ENCODE measurements at places on chromosomes 12 and 14.

- H3K27ac ChIP-seq, result no peak overlapping the region
- H3K4me1 ChIP-seq, result peaks cover 16% of the 10 kb centered on the region
- DNase-seq, result no peak
- H3K4me3 ChIP-seq, result no peak overlapping the region
These were observed 15.9 kb downstream of the GOLGA3 start for GRCh38 chr12:132812631-132813305.

- no peak overlapping the region for H3K27ac ChIP-seq
- no peaks in the 10 kb centered on the region for H3K27me3 ChIP-seq
- no peak for DNase-seq
- no peaks in the 10 kb centered on the region for H3K4me1 ChIP-seq
- no peak overlapping the region for H3K4me3 ChIP-seq
- H3K36me3 ChIP-seq, result no peaks in the 10 kb centered on the region
These were observed 54.3 kb downstream of the MOK start for GRCh38 chr14:102250636-102251035.

GRCh38 chr12:1539135-1539534 lies 55.2 kb downstream of the FBXL14 start:
- no peak overlapping the region for H3K4me3 ChIP-seq
- peaks cover 53% of the 10 kb centered on the region for H3K27me3 ChIP-seq
- peaks cover 3% of the 10 kb centered on the region for H3K4me1 ChIP-seq
- no peak for DNase-seq
- H3K36me3 ChIP-seq, result no peaks in the 10 kb centered on the region

GRCh38 chr12:121017966-121018491 lies 1.7 kb upstream of the C12orf43 start:
- no peak for DNase-seq
- no peak overlapping the region for H3K27ac ChIP-seq
- H3K4me3 ChIP-seq, result no peak overlapping the region
- peaks cover 19% of the 10 kb centered on the region for H3K4me1 ChIP-seq
- H3K27me3 ChIP-seq, result no peaks in the 10 kb centered on the region

GRCh38 chr12:39441963-39442830 lies 723 bp downstream of the KIF21A start:
- H3K27ac ChIP-seq, result peak overlapping the region; percentile 85
- H3K27me3 ChIP-seq, result no peaks in the 10 kb centered on the region
- H3K4me1 ChIP-seq, result peaks cover 14% of the 10 kb centered on the region
- H3K4me3 ChIP-seq, result peak overlapping the region; percentile 85
- H3K36me3 ChIP-seq, result no peaks in the 10 kb centered on the region

GRCh38 chr12:115455268-115455681 lies 771.3 kb upstream of the TBX3 start:
- H3K27ac ChIP-seq, result no peak overlapping the region
- no peak for DNase-seq
- H3K4me3 ChIP-seq, result no peak overlapping the region
- H3K27me3 ChIP-seq, result peaks cover 23% of the 10 kb centered on the region
- H3K36me3 ChIP-seq, result no peaks in the 10 kb centered on the region

GRCh38 chr12:53325511-53326061 lies 4.2 kb upstream of the AAAS start:
- H3K4me1 ChIP-seq, result peaks cover 26% of the 10 kb centered on the region
- no peaks in the 10 kb centered on the region for H3K36me3 ChIP-seq
- H3K27me3 ChIP-seq, result no peaks in the 10 kb centered on the region

GRCh38 chr14:69049675-69050074 lies 70.6 kb upstream of the ACTN1 start:
- no peaks in the 10 kb centered on the region for H3K27me3 ChIP-seq
- no peaks in the 10 kb centered on the region for H3K4me1 ChIP-seq
- DNase-seq, result no peak
- H3K27ac ChIP-seq, result no peak overlapping the region
- peaks cover 8% of the 10 kb centered on the region for H3K36me3 ChIP-seq
- no peak overlapping the region for H3K4me3 ChIP-seq

DNA sequence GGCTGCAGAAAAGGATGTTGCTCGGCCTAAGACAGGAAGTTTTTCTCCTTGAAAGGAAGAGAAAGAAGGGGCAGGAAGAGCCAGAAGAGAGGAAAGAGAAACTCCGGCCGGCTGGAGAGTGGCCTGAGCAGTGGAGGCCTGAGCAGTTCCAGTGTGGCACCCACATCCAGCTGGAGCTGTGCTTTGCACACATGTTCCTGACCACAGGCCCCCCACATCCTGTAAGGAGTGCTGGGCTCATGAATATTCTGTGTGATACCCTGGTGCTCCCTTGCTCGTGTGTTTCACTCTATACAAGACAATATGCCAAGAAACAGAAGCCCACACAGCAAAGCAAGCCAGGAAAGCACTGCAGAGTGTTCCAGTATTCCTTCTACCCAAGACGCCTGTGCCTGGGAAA lies 27.1 kb downstream of the POLE start:
- no peak overlapping the region for H3K4me3 ChIP-seq
- peaks cover 21% of the 10 kb centered on the region for H3K4me1 ChIP-seq
- no peak for DNase-seq
- no peaks in the 10 kb centered on the region for H3K27me3 ChIP-seq
- H3K36me3 ChIP-seq, result peaks cover 65% of the 10 kb centered on the region

DNA sequence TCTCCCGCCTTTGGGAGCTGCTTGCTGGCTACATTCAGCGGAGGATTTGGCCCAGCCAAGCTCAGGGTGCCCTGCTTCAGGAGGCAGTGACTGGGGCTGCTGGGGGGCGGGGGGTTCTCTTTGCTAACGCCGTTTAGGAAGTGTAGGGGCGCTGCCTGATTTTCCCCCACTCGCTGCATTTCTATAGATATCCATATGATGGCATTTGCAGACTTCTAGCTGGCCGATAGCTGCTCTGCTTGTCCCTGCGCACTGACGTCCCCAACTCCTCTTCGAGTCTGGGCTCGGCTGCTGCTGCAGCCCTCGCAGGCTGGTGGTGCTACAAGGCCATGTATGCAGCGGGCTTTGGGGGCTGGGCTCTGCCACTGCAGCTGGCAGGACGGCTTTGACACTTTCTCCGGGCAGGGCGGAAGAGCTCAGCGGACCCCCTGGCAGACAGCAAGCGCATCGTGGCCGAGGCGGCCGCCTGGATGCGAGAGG lies 3.1 kb downstream of the LRFN5 start:
- H3K36me3 ChIP-seq, result no peaks in the 10 kb centered on the region
- no peak for DNase-seq
- H3K4me1 ChIP-seq, result peaks cover 38% of the 10 kb centered on the region
- no peak overlapping the region for H3K27ac ChIP-seq
- H3K4me3 ChIP-seq, result no peak overlapping the region

GRCh38 chr14:101082436-101083384 lies 179.2 kb upstream of the RTL1 start:
- H3K4me3 ChIP-seq, result no peak overlapping the region
- DNase-seq, result no peak
- H3K27me3 ChIP-seq, result peaks cover 22% of the 10 kb centered on the region
- no peaks in the 10 kb centered on the region for H3K4me1 ChIP-seq

GRCh38 chr14:89134640-89135039 lies 282.4 kb downstream of the FOXN3 start:
- no peaks in the 10 kb centered on the region for H3K4me1 ChIP-seq
- no peak overlapping the region for H3K4me3 ChIP-seq
- H3K27me3 ChIP-seq, result no peaks in the 10 kb centered on the region
- DNase-seq, result no peak
- no peaks in the 10 kb centered on the region for H3K36me3 ChIP-seq
- H3K27ac ChIP-seq, result no peak overlapping the region

GRCh38 chr12:58453306-58453705 lies 467.0 kb downstream of the LRIG3 start:
- no peak for DNase-seq
- no peaks in the 10 kb centered on the region for H3K36me3 ChIP-seq
- H3K27ac ChIP-seq, result no peak overlapping the region
- H3K4me1 ChIP-seq, result no peaks in the 10 kb centered on the region
- H3K4me3 ChIP-seq, result no peak overlapping the region

DNA sequence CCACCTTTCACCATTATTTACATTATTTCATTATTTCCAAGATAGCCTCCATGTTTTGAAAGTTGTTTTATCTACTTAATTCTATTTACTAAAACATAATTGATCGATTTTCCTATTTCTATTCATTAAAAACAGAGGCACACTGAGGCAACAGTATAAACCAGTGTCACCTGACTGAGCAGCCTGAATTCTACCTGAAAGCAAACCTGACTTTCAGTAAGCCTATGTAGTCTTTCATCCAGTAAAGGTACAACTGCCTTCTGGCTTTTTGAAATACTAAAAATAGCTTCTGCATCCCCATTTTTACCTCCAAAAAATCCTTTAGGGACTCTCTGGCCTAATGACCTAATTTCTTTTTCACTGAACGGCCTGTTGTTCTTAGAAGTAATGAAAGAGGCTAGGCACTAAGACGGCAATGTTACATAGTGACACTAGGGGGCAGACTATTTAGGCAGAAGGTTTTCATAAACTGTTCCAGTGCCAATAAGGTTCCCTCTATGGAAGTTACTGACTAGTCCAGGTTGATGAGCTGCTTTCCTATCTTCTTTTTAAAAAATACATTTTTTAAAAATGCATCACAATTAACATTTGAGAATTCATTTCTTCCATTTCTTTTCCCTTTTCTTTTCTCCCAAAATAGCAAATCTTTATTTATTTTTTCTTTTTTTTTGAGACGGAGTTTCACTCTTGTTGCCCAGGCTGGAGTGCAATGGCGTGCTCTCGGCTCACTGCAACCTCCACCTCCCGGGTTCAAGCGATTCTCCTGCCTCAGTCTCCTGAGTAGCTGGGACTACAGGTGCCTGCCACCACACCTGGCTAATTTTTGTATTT lies 17.5 kb downstream of the ANAPC5 start:
- H3K36me3 ChIP-seq, result peaks cover 24% of the 10 kb centered on the region
- DNase-seq, result peak; percentile 25
- no peak overlapping the region for H3K27ac ChIP-seq
- no peak overlapping the region for H3K4me3 ChIP-seq
- no peaks in the 10 kb centered on the region for H3K4me1 ChIP-seq

- H3K27me3 ChIP-seq, result no peaks in the 10 kb centered on the region
- peaks cover 32% of the 10 kb centered on the region for H3K4me1 ChIP-seq
- peak; percentile 83 for DNase-seq
- peak overlapping the region; percentile 91 for H3K27ac ChIP-seq
- H3K36me3 ChIP-seq, result no peaks in the 10 kb centered on the region
These were observed 180.6 kb upstream of the EEA1 start for GRCh38 chr12:93109551-93110203.

- no peak overlapping the region for H3K4me3 ChIP-seq
- no peaks in the 10 kb centered on the region for H3K36me3 ChIP-seq
- H3K4me1 ChIP-seq, result no peaks in the 10 kb centered on the region
- H3K27me3 ChIP-seq, result no peaks in the 10 kb centered on the region
- DNase-seq, result no peak
- H3K27ac ChIP-seq, result no peak overlapping the region
These were observed 18.2 kb downstream of the GLT1D1 start for GRCh38 chr12:128871516-128871892.

All from activated naive CD4-positive, alpha-beta T cell treated with anti-CD3 and anti-CD28 coated beads for 36 hours (primary cell).